ENCODE measurements at places on chromosomes 3 and 15.

- DNase-seq = no peak
Measured at GRCh38 chr3:152030320-152030719, 156.9 kb downstream of the SUCNR1 start.

GRCh38 chr3:71258116-71258515 is 325.4 kb downstream of the FOXP1 start:
- no peak for DNase-seq

GRCh38 chr15:55484917-55485672 is 22.9 kb downstream of the DNAAF4 start:
- DNase-seq = no peak

DNA sequence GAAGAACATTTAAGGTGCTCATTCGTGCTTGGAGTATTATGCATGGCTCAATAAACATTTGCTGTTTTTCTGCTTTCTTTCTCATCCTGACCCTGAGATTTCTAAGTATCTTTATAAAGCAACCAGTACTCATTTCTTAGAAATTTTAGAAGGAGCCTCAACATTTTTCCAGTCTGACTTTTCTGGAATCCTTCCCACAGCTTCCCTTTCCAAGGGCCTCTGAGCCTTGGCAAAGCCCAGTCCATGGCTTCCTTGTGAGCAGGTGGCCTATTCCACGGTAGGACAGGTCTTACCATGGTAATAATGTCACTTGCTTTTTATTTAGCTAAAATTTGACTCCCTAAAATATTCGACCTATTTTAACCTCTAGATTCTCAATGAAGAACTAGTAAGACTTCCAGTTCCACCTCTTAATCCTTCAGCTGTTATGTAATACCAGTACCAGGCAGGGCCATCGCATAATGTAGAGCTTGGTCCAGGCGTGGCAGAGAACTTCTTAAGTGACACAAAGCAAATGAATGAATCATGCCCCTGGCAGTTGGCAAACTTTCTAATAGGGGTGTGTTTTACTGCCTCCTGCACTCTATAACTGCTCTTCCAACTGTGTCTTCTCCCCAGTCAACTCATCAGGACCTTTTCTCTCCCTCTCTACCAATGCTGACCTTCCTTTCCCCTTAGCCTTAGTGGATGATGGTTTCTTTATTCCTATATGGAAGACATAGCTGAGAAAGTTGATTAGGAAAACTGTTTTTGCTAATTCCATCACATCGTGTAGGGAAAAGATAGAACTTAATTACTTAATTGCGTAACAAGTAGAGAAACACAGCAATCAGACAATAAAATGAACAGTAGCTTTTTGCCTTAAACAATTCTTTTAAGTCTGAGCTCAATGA is 894 bp upstream of the TM4SF4 start:
- no peak for DNase-seq

- DNase-seq = no peak
Measured at GRCh38 chr15:87369269-87369668, 887.3 kb downstream of the NTRK3 start.

DNA sequence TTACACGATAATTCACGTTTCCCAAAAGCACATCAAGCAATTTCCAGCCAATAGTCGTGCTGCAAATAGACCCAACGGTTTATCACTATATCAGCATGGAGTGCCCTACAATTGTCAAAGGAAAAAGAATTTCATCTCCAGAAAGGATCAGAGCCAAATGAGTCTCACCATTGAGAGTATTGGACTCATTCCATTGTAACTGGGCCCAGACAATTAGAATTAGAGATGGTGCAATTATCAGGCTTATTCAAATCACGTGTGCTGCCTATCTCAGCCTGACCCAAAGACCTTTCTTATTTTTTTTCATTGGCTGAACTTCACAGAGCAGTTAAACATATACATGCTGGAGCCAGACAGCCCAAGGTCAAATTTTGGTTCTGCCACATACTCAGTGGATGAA is 87.0 kb upstream of the LRTM1 start:
- DNase-seq = no peak

GRCh38 chr15:79406210-79406609 is 25.9 kb upstream of the MINAR1 start:
- DNase-seq = no peak

DNA sequence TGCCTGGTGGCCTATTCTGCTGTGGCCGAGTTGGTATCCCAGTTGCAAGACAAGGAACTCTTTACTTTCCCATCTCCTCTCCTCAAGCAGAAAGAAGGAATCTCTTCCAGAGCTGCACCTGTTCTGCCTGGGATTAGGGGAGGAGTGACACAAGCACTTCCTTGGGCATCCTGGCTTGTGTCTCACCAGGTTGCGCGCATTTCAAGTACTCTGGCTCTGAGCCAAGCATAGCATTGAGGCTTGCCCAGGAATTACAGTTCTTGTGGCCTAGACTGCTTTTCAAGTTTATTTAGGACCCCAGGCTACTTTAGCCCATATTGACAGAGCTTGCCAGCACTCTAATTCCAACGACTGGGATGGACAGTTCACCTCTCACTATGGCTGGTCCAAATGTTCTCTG is 150.5 kb downstream of the RSRC1 start:
- no peak for DNase-seq

GRCh38 chr15:52695154-52695553 is 16.0 kb upstream of the ATOSA start:
- DNase-seq = no peak

DNA sequence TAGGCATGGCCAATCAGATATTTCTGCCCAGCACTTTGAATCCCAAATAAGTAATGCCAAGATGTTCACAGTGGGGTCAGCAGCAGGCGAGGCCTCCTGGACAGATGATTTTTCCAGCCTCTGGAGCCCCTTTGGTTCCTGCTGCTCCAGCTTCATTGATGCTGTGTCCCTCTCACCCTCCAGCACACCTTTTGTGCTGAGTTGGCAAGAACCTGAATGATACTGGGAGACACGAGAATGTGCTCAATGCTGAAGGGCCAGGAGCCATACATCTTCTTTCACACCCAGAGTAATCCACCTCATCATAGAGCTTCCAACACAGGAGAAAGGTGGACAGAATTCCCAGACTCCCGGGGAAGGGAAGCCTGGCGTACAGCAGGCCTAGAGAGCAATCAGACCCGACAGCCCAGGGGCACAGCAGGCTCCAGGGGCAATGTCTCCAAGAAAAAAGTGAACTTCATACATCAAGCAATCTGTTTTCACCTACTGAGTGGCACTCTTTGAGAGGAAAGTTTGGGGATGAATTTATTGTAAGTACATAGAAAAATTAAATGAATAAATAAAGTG is 6.7 kb upstream of the DAPK2 start:
- DNase-seq = no peak

GRCh38 chr15:88894819-88895767 is at the start of gene HAPLN3:
TSS of gene HAPLN3 (minus strand) at chr15:88895544. CDS start at chr15:88887298, 8,246 bp downstream.
- peak; percentile 62 for DNase-seq
